Tongue (tissue), 3 donors: ENCODE measurements at places on chromosomes 5 and 9. TPM values are rescaled to one million over a fixed set of nuclear protein-coding genes. Genes with fewer than 3 reads are reported as not detected.

The GARIN3 gene
- not detected for total RNA-seq

The PCDHA1 gene
- total RNA-seq = not detected

The EIF4EBP3 gene
- total RNA-seq = not detected

- no peak for DNase-seq
These were observed 36.3 kb upstream of the UBTD2 start for GRCh38 chr5:172319708-172320441.

- no peak for DNase-seq
These were observed 69.7 kb downstream of the PHF2 start for GRCh38 chr9:93645921-93646639.

DNA sequence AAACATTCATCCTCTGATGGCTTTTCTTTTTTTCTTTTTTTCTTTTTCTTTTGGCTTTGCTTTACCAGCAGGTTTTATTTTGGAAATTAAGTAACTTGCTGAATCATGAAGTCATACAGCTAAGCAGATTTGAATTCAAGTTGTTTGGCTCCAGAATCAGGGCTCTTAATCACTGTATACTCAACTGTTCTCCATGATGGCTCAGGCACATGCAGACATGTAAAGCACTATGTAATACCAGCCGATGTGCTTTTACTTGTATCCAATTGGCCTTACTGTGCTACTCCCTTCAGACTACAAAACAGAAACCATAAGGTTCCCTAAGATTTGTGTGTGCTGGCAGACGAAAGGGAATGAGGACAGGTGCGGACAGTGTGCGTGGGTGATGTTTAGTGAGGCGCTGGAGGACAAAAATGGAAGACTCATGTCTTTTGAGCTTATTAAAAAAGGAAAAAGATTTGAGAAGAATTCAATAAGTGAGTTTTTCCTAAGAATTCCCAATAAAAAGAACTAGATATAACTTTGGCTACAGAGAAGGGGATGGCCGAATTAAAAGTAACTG, 44.7 kb upstream of the OTP start:
- no peak for DNase-seq

GRCh38 chr5:20559845-20560244, 571.8 kb upstream of the CDH18 start:
- DNase-seq = no peak

DNA sequence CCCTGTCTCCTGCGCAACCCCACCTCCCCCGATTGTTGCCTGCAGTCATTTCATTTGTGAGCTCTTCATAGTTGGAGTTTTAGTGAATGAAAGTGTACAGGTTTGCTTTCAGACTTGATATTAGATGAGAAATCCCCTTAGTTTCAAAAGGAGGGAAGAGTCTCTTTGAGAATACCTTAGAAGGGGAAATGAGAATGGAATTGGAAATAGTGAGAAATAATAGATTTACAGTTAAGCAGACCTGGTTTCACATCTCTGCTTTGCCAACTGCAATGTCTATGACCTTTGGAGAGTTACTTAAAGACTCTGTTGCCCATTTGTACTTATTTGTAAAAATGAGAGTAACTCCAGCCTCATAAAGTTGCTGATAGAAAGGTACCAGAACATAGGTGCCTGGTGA, 120.4 kb downstream of the ZNF462 start:
- DNase-seq = no peak

DNA sequence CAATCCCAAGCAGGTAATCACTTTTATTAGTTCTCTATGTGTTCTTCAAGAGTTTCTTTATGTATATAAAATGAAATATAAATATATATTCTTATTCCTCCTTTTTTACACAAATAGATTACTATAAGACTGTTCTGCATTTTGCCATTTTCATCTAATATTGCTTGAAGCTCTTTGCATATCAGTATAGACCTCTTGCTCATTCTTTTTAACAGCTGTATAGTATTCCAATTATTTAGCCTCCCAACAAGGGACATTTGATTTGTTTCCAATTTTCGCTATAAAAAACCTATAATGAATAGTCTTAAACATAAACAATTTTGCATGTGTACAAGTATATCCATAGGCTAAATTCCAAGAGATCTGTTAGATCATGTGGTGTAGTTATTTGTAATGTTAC, 25.2 kb downstream of the CETN3 start:
- DNase-seq = no peak

- no peak for DNase-seq
These were observed 48.4 kb downstream of the COX7C start for GRCh38 chr5:86665984-86666760.

DNA sequence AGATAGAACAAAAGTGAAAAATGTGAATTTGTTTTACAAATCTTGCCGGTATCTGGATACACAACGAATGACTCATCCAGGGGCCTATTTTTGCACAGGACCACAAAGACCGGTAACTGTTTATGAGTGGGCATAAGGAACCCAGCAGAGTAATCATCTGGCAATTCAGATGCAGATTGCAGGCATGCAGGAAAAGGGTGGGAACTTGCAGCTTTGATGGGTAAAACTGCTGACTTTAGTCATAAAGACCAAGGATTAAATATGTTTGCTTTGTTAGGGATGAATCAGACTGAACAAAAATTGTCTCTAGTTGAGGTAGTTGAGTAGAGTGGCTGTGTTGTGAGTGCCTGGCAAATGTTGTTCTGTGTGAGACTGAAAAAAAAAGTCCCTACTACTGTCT, 309.6 kb upstream of the CCNH start:
- no peak for DNase-seq
